ENCODE measurements at places on chromosomes 2 and 18.

DNA sequence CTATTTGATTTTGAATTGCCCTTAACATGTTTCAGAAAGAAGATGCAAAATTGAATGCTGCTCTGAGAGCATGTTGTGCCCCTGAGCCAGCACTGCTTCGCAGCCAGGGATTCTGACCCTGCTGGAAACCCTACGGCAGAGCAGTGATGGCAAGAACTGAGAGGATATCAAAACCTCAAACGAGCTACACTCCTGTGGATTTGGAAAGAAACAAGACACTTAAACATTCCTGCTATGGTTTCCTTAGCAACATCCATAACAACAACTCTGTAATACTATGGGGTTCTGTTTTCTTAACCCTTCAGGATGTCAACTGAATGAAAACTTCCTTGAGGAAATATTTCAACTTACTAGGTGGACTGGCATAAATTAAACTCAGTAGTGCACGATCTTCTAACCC is 649.1 kb downstream of the NYAP2 start:
- peak; percentile 37 for DNase-seq

GRCh38 chr2:111945444-111946293 is 47.3 kb downstream of the MERTK start:
- no peak for DNase-seq

- DNase-seq: no peak
Observed at GRCh38 chr2:224586127-224586695, 1.0 kb upstream of the CUL3 start.

- DNase-seq: no peak
Observed at GRCh38 chr2:207183506-207183905, 17.8 kb upstream of the KLF7 start.

- no peak for DNase-seq
Observed at GRCh38 chr18:52907543-52908308, 567.7 kb downstream of the DCC start.

DNA sequence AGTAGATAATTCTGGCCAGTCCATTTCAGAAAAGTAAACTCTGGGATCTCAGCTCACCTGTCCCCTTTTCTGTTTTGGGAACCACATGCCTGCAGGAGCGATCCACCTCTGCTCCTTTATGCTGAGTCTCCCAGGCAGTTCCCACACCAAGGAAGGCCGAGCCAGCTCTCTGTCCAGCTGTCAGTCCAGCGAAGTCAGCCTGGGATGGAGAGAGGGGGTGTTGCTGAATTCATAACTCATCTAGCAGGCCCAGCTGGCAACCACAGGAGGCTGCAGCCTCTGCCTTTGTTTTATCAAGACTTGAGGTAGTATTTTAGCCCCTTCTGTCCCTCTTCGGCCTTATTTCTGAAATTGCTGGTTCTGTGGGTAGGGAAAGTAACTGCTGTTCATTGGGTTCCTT is 209.9 kb downstream of the ARL4C start:
- no peak for DNase-seq

DNA sequence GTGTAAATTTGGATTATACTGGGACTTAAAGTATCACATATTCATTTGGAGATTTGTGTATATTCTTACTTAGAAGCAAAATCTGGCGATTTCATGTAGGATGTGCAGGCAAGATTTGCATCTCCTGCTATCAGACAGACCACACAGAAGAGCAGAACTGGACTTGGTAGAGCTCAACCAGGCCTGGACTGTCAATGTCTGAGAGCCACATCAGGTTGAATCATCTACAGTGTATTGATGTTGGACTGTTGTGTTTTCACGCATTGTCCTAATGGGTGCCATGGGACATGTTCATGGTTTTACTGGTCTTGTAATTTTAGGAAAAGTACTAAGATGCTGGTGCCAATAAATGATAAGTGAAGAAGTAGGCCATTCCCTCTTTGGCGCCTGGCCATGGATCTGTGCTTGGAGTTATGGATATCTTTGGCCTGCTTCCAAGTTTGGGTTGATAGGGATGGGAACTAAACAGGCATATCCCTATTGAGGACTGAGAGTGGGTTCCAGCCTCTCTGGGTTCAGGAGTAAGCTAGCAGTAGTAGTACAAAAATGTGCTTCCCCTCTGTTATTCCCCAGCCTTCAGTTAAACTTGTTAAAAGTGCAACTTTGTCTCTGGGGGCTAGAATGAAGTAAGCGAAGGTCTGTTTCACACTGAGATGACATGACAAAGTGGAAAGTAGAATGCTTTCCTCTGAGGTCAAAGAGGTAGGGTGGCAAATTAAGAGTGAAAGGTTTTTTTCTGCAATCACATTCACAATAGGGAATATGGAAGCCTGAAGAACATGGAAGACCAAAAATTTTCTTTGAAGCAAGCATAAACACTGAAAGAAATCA is 49.2 kb upstream of the NEMP2 start:
- DNase-seq: no peak

DNA sequence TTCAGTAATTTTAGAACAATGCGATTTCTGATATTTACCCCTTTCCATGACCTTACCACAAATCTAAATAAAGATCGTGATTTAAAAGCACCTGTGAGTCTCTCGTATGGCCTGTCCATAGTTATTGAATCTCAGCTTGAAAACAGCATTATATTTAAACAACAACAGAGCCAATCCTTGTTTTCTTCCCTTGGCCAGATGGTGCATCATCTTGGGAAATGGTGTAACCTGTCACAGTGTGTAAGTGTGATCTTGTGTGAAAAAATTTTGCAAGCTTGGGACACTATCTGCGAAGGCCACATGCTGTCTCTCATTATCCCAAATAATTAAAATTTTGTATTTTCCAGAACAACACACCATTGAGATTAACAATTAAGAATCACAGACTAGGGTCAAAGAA is 262.7 kb upstream of the SPHKAP start:
- no peak for DNase-seq

- no peak for DNase-seq
Observed at GRCh38 chr2:231069379-231070054, 12.8 kb downstream of the PSMD1 start.

GRCh38 chr18:25787276-25787675 is 303.1 kb downstream of the SS18 start:
- no peak for DNase-seq

DNA sequence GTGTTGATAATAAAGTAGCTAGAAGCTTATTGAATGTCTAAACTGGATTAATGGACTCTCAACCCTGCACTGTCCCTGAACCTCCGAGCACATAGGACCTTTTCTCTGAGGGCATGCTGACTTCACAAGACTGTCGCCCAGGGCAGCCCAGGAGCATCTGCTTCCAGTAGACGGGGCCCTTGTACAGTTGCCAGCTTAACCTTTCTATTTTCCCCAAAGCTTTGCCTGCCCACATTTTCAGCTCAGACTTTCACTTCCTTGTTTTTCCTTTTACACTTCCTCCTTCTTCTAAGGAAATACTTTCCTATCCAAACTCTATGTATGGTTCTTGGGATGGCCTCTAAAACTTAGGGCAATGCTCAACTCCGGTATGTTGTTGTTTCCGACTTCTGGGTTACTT is 1.3 kb downstream of the VWA3B start:
- no peak for DNase-seq

DNA sequence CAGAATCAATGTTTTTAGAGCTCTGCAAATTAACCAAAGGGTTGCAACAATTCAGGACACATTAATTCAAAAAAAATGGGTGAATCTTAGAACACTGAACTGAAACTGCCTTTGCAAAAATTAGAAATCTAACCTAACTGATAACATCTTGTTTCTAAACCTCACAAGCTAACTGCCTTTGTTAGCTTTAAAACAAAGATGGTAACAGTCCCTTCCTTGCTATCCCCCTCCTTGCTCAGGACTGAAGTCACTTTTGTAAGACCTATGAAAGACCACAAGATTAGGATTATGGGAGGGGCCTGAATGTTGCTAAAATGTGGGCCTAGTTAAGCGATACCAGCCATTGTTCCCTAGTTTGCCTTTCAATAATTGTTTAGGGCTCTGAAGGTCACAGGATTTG is 44.9 kb upstream of the LONRF2 start:
- DNase-seq: no peak

- DNase-seq: no peak
Observed at GRCh38 chr2:37847792-37848191, 77.3 kb upstream of the RMDN2 start.

DNA sequence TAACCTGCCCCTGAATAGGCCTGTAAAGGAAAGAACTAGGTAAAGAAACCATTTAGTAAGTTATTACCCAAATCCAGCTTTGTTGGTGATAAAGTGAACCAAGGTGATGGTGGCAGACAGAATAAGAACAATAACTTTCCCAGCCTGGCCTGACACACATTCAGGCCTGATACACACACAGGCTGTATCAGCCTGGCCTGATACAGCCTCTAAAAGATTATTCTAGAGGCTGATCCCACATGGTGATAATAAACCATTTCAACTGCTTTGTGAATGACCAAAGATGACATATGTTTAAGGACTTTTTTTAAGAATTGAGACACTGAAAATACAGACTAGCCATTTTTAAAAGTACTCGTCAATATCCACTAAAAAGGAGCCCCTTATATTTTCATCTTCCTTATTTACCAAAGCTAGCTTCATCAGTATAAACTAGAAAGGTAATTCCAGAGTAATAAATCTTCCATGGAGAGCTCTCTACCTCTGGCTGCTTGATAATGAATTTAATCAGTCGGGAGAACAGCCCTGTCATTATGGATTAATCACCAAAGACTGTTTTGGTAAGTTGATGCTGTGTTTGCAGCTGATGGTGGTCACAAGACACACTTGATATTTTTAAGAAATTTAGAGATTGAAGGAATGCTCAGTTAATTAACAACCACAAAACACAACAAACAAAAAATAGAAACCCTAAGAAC is 77.2 kb downstream of the SLC8A1 start:
- no peak for DNase-seq

DNA sequence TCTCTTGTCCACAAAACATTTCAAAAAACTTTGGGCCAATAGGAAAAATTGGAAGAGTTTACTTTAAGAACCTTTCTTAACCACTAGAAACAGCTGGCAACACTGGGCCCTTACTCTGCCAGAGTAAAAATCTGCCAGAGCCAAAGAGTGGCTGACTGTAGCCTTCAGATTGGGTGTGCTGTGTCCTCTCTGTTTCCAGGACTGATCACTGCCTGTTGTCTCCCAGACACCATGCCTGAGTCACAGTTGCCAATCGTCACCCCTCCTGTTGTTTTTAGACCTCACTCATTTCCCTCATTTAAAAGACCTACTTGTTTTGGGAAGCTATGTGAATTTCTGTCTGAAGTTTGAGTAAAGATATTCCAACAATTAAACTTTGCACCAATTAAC is 159.1 kb downstream of the PPP1R1C start:
- no peak for DNase-seq

DNA sequence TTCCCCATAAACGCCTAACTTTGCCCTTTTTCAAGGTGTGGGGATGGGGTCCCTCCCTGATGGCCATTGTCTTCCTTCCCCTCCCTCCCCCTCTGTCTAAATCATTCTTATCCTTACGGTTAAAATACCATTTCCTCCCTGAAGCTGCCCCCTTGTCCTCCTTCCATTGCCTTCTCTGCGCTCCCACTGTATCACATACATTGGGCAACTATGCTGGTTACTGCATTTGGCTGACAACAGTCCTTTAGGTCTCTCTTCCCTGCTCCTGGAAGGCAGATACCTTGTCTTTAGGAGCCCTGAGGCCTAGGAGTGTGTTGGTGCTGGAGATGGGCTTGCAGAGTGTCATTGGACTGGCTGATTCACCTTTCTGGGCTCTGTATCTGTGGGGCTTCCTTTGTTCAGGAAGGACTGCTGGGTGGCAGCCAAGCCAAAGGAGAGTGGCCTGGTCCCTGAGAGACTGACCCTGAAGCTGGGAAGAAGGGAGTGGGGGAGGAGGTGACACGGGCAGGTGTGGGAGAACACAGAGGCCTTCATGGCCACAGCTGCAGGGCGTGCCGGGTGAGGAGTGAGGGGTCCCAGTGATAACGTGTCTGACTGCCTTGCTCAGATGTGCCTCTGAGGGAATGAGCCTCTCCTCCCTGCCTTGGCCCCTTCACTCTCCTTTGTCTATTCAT is 2.2 kb downstream of the WNT6 start:
- DNase-seq: no peak

GRCh38 chr2:3483986-3484960 is 35.1 kb downstream of the ADI1 start:
- DNase-seq: no peak

DNA sequence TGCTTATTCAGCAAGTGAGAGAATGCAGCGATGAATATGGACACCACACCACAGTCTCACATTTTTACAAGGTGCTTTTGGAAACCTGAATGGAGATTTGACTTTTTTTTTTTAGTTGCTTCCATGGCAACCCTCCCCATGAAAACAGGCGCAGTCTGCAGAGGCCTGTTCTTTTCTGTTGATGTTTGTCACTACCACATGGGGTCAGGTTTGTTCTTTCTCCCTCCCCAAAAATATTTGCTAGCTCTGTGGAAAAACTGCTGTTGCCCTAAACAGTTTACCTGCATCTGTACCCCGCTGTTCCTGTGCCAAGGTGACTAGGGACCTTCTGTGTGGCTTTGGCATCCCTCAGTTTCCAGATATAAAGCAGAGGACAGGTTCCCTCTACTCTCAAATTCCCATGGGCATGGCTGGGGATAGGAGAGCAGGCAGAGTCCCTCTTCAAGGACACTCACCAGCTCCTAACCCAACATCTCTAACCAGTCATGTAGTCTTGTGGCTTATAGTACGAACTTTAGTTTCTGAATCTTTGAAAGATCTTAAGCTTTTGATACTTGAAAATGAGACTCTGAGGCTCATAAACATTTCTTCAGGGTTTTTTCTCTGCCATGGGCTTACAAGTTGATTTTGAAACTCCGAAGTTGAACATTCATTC is 14.7 kb upstream of the MAPRE2 start:
- DNase-seq: no peak

- no peak for DNase-seq
Observed at GRCh38 chr2:200461846-200462710, 47.8 kb downstream of the KCTD18 start.

GRCh38 chr2:196334710-196335109 is 163.3 kb upstream of the STK17B start:
- no peak for DNase-seq

DNA sequence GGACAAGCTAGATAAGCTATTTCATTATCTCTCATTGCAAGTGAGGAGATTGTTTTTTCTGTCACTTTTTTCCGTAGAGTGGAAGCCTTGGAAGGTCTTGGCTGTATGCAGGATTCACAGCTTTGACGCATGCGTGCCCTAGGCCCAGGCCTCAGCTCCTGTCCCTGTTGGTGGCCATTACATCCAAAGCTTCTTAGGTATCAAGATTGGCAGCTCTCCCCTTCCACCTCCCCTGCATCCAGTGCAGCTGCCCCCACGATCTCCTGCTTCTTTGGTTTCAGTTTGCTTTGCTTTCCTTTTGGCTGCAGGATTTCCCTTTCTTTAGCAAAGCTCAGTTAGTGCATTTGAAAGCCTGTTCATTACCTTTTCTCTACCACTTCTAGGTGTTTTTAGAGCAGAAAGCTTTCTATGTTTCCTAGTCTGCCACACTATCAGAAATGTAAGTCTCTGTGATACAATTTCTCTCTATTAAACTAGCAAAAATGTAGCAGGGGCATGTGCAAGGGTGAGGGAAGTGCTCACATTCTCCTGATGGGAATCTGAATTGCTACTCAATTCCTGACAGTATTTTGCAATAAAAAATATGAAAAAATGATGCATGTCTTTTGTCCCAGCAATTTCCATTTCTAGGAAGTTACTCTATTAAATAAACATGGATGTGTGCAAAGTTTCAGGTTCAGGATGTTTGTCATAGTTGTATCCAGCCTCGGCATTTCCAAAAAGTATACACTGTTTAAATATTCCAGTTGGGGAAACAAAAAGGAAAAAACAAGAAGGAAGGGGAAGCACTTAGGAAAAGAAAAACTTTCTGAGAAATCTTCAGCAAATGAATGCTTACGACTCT is 91.2 kb downstream of the LIPG start:
- no peak for DNase-seq

- no peak for DNase-seq
Observed at GRCh38 chr2:189252991-189253675, 73.6 kb upstream of the COL5A2 start.

- no peak for DNase-seq
Observed at GRCh38 chr2:203340791-203341487, 12.7 kb downstream of the ABI2 start.
